ENCODE measurements at places on chromosomes 3 and 15.

DNA sequence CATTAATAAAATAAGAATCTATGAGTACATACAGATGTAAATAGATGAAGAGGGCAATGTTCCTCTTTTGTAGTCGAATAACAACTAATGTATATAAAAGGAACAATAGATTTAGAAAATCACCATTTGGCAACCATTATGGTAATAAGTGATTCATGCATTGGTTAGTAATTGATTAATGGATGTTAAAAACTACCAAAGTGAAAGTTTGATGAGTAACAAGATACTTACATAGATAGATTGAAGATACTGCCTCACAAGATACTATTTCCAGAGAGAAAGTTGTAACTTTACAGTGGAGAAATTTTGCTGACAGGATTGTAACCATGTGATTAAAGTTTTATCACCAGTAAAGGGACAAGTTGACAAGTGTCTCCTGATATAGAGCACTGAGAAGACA lies 55.0 kb downstream of the TCF12 start:
- no peak for DNase-seq

GRCh38 chr3:134075846-134076245 lies 46.1 kb upstream of the SLCO2A1 start:
- DNase-seq = no peak

DNA sequence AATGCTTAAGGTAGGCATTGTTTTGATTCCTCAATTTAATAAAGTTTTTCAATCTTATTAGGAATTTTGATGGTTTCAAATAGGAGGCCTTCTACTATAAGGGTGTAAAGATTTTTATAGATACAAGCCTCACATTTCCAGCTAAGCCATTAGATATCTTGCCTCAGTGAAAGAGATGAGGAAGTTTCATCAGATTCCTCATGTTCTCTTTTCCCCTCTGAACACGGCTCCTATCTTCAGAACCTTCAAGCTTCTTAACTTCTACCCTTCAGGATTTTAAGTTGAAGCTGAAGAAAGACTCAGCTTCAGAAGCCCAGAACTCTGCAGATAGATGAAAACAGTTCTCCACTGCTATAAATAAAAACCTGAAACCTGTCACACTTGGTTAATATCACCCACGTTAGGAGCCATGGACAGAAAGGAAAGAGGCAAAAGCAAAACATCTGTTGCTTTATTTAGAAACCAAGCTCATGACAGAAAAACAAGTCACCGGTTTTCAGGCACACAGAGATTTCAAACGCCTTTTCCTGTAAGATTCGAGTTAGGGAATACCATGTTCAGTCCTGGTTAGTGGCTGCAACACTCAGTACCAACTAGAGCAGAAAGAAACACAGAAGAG lies 82.2 kb upstream of the GOLGA8B start:
- DNase-seq = no peak

DNA sequence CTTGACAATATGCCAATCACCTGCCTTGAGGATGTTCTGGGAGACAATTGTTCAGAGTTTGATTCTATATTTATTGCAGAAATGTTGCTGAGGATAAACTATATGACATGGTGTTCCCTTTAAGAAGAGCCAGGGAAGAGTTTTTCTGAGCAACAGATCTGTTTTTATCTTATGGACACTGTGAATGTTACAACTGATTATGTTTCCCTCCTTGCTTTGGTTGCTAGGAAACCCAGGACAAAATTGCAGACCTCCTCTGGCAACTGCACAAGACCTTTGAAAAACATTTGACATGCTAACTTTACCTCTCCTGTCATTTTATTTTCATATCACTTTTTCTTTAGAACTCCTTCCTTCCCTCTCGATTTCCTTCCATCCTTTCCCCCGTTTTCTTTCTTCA lies 8.2 kb upstream of the TM6SF1 start:
- no peak for DNase-seq

DNA sequence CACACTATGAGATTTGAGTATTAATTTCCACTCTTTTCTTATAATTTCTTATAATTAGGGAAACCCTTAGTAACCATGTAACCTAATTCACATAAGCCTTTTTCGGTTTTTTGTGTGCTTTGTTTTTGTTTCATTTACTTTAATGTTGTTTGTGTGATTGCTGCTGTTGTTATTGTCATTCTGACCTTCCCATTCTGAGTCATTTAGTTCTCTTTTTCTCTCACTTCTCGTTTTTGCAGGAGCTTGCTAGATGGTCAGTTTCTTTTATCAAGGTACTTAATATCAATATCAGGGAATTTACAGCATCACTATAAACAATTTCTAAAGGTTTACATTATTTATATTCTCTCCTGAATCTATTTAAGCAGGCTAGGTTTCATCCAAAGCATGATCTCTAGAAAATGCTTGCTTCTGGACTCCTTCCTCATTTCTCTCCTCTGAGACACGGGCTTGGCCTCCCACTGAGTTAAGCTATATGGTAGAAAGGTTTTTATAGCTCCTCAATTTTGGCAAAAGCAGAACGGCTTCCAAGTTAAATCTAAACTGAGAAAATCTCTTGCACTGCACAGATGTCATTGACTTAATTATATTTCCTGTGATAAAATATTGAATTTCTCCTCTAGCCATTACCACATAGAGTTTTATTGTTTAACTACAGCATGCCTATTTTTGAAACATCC lies 534.2 kb downstream of the NSUN3 start:
- no peak for DNase-seq

- no peak for DNase-seq
Measured at GRCh38 chr3:99659951-99660350, 21.6 kb downstream of the COL8A1 start.

GRCh38 chr15:33506781-33507296 lies 196.1 kb downstream of the RYR3 start:
- DNase-seq = no peak

GRCh38 chr3:100629421-100630127 lies 20.2 kb downstream of the ADGRG7 start:
- DNase-seq = no peak

- DNase-seq = no peak
Measured at GRCh38 chr15:91348752-91349500, 248.9 kb downstream of the SV2B start.

DNA sequence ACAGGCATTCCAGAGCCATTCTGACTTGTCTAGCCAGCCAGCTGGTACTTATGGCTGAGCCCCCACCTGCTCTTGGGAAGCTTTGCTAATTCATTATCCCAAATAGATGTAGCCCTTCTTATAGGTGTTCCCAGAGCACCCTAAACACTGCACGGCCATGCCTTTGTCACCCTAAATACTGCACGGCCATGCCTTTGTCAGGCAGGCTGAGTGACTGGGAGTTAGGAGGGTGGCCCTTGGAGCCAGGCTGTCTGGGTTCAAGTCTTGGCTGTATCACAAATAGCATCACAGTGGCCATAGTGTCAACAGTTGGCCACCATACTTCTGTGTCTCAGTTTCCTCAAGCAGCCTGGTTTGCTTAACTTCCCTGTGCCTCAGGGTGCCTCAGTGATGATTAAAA lies 292.3 kb downstream of the ADAMTS17 start:
- no peak for DNase-seq

DNA sequence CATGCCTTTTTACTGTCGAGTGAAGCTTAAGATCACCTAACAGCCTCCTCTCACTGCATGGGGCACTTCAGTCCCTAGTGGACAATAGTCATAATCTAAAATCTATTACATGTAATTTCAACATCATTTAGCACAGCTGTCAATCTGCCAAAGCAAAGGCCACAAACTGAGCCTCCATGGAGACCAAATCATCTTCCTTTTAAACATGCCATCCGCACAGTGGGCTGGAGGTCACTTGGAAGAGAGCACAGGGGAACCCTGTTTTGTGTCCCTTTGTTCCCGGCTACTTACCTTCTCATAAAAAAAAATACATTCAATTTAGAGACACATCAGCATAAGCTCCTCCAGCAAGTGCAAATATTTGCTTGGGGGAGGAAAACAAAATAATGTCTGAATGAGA lies 167.3 kb downstream of the SQOR start:
- DNase-seq = no peak

GRCh38 chr3:8595695-8596115 lies 48.9 kb downstream of the SSUH2 start:
- no peak for DNase-seq

DNA sequence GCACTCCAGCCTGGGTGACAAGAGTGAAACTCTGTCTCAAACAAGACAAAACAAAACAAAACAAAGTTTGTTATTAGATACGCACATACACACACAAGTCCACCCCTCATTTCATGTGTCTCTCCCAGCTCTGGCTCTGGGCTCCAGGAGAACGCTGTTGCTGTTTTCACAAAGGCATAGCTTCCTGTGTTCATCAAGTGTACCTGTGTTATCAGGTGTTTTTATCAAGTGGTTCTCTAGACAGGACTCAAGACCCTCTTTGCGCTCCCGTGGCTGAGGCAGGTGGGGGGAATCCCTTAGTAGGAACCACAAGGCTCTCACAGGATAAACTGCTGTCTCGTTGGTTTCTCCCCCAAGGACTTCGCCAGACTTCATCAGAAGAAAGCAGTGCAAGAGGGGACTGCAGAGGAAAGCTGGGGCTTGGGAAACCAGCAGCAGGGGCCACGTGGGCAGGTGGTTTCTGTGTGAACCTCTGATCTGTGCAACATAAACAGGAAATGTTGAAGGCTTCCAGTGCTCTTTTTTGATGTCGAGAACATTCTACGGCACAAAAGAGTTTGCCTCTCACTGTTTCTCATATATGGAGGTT lies 6.9 kb upstream of the PPP1R2 start:
- DNase-seq = no peak

GRCh38 chr3:104291878-104292277 lies 1074.8 kb upstream of the ALCAM start:
- DNase-seq = no peak

- no peak for DNase-seq
Measured at GRCh38 chr3:72303926-72304325, 519.0 kb upstream of the PROK2 start.

- DNase-seq = no peak
Measured at GRCh38 chr15:79858469-79858868, 38.3 kb downstream of the MTHFS start.

GRCh38 chr3:151879679-151880415 lies 6.4 kb downstream of the SUCNR1 start:
- DNase-seq = no peak

DNA sequence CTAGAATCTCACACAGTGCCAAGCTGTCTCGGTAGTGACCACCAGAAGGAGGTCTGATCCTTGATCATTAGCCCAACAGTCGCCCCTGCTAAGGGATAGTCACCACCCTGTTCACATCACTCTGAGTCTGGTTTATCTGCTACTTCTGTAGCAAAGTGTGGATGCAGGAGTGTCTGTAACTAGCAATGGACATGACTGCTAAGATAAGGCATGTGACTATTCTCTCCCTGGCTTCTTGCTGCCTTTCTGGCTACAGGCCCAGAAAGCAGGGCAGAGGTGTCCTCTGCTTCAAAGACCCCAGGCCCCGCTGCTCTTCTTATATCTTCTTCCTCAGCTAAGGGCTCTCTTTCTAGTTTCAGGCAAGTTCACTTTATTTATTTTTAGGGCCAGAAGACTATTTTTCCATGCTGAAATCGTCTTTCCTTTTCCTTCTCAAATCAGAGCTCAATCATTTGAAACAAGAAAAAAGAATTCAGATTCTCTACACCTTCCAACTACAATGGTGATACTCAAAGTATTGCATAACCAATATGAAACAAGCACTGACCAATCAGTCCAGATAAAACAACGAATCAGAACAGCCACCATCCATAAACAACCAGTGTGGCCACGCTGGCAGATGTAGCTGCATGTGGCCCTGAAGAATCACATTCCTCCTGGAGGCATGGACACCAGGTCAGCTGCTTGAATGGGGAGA lies 8.0 kb upstream of the KNG1 start:
- DNase-seq = no peak

DNA sequence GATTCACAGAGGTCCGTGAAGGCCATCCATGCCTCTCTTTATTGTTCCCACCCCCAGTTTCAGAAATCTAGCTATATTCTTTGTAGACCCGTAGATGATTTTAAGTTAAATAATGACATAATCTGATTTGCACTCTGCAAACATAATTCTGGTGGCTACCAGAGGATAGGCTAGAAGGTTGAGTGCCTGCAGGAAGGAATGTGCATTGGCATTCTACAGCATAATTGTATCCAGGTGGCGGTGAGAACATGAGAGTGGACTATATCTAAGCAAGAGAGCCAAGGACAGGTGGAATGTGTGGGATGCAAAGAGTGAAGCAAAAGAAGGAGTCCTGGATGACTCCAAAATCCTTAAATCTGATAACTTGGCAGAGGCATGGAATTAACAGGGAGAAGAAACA lies 298.5 kb upstream of the MME start:
- no peak for DNase-seq

- DNase-seq = no peak
Measured at GRCh38 chr3:16462679-16463078, 50.8 kb downstream of the RFTN1 start.

- DNase-seq = no peak
Measured at GRCh38 chr3:182596676-182597410, 196.5 kb upstream of the ATP11B start.

- DNase-seq = no peak
Measured at GRCh38 chr15:68231102-68231818, 1.7 kb upstream of the CLN6 start.

GRCh38 chr3:46375218-46375617 lies 4.5 kb downstream of the CCR5 start:
- no peak for DNase-seq

- no peak for DNase-seq
Measured at GRCh38 chr3:129908417-129908816, 14.9 kb upstream of the TMCC1 start.

GRCh38 chr15:49406352-49407118 lies 16.5 kb upstream of the FGF7 start:
- DNase-seq = no peak

GRCh38 chr3:122497425-122497824 lies 17.3 kb downstream of the KPNA1 start:
- no peak for DNase-seq

- no peak for DNase-seq
Measured at GRCh38 chr3:5055357-5056110, 66.6 kb upstream of the ARL8B start.

DNA sequence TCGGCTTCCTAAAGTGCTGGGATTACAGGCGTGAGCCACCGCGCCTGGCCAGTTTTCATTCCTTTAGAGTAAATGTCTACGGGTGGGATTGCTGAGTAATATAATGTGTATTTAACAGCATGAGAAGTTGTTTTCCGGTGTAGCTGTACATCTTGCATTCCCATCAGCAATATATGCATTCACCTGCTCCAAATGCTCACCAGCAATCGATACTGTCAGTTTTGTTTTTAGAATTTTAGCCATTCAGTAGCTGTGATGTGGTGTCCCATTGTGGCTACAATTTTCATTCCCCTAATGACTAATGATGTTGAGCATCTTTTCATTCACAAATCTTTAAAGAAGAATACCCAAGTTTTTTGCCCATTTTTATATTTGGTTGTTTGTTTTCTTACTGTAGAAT lies 134.8 kb upstream of the RGMA start:
- no peak for DNase-seq

DNA sequence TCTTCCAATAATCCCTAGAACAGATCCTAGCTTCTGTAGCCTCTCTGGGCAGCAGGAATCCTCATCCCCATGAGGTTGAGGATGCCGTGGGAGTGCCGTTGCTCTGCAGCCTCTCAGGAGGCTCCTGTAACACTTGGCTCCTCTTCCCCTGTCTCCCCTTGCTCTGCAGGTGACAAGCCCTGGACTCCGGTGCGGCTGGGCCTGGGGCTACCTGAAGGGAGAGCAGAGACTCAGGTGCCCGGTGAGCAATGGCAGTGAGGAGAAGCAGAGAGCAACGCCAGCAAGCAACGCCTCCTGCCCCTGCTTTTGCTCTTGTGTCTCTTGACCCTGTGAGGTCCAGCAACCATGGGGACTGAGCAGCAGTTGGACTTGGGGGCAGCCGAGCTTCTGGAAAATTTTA lies 91.2 kb downstream of the CEMIP start:
- no peak for DNase-seq
